Activated CD4-positive, alpha-beta memory T cell treated with anti-CD3 and anti-CD28 coated beads, Interleukin-2, amount 10 ng/mL, durations not matched to agents 7 days and 5 days (primary cell): ENCODE measurements at places on chromosomes 2 and 18. TPM values are rescaled to one million over a fixed set of nuclear protein-coding genes. Genes with fewer than 3 reads are reported as not detected.
A peak's percentile ranks its signal among the peaks of the same experiment; 100 is the strongest.

The OTOS gene
- total RNA-seq = not detected

The ITPRIPL1 gene
- total RNA-seq = 46.3 TPM

The TUBB6 gene
- 5.7 TPM for total RNA-seq

The MRPL44 gene
- total RNA-seq = 33.0 TPM

DNA sequence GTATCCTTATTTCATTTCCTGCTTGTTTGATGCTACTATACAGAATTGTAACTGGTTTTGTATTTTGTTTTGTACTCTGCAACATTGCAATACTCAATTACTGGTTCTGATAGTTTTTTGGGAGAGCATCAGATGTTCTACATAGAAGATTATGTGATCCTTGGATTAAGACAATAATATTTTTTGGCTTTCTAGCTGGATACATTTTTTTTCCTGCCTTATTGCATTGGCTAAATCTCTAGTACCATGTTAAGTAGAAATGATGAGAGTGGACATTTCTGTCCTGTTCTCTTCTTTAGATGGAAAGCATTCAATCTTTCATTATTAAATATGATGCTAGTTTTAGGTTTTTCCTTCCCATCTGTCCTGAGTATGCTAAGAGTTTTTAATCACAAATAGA is 523.5 kb downstream of the ARHGAP15 start:
- no peak overlapping the region for H3K27ac ChIP-seq
- peaks cover 18% of the 10 kb centered on the region for H3K4me1 ChIP-seq
- H3K36me3 ChIP-seq = peaks cover 75% of the 10 kb centered on the region
- H3K4me3 ChIP-seq = no peak overlapping the region
- no peak for DNase-seq

DNA sequence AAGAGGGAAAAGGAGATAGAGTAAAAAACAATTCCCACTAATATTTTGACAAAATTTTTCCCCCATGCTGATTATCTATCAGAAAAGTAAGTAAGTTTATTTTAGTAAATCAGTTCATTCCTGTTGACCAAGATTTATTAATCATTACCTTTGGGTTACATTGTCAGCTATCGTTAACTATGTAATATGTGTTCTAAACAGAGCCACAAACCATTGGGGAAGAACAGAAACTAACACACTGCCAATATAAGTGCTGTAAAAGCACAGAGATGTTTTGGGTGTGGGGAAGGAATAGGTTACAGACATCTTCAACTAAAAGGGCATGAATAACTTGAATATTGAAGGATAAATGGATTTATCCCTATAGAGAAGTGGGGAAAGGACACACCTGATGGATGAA is 42.5 kb upstream of the ACADL start:
- H3K27me3 ChIP-seq = no peaks in the 10 kb centered on the region
- H3K27ac ChIP-seq = no peak overlapping the region
- H3K36me3 ChIP-seq = no peaks in the 10 kb centered on the region
- H3K4me3 ChIP-seq = no peak overlapping the region
- no peaks in the 10 kb centered on the region for H3K4me1 ChIP-seq

- H3K27ac ChIP-seq = no peak overlapping the region
- no peaks in the 10 kb centered on the region for H3K36me3 ChIP-seq
- no peaks in the 10 kb centered on the region for H3K27me3 ChIP-seq
- H3K4me1 ChIP-seq = no peaks in the 10 kb centered on the region
- DNase-seq = no peak
These were observed 333.1 kb upstream of the VWC2L start for GRCh38 chr2:214077727-214078126.

GRCh38 chr2:217740756-217741155 is 262.0 kb downstream of the TNS1 start:
- H3K27ac ChIP-seq = no peak overlapping the region
- no peak for DNase-seq
- H3K27me3 ChIP-seq = peaks cover 3% of the 10 kb centered on the region

GRCh38 chr2:9533663-9534062 is 22.0 kb downstream of the ADAM17 start:
- H3K36me3 ChIP-seq = peaks cover 39% of the 10 kb centered on the region
- peak overlapping the region; percentile 35 for H3K27ac ChIP-seq
- H3K27me3 ChIP-seq = no peaks in the 10 kb centered on the region
- H3K4me1 ChIP-seq = peaks cover 11% of the 10 kb centered on the region
- no peak overlapping the region for H3K4me3 ChIP-seq
- DNase-seq = no peak
